ENCODE measurements at places on chromosomes 7 and 10. TPM values are rescaled to one million over a fixed set of nuclear protein-coding genes. Genes with fewer than 3 reads are reported as not detected.

- no peak for DNase-seq
These were observed 27.2 kb downstream of the EBF3 start for GRCh38 chr10:129936923-129937300.

UTF1 gene
- total RNA-seq = not detected

- DNase-seq = no peak
These were observed 74.0 kb upstream of the SEC61G start for GRCh38 chr7:54833001-54833467.

GRCh38 chr10:108848046-108848445 is 1075.3 kb downstream of the XPNPEP1 start:
- DNase-seq = no peak

DNA sequence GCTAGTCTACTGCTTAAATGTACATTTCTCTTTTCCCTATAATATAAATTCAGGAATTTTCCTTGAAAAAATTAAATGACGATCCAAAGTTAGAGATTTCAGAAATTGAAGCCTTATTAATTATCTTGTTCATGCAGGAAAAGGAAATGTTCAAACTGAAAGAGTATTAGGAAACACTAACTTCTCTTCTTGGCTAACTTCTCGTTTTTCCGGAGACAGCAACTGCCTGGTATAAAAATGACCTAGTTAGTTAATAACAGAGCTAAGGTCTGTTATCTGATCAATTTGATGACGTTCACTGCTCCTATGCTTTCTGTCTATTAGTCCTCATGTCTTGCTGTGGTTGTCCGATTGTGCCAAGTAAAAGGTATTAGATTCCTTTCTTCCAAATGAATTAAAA is 212.5 kb downstream of the DGKB start:
- no peak for DNase-seq

DNA sequence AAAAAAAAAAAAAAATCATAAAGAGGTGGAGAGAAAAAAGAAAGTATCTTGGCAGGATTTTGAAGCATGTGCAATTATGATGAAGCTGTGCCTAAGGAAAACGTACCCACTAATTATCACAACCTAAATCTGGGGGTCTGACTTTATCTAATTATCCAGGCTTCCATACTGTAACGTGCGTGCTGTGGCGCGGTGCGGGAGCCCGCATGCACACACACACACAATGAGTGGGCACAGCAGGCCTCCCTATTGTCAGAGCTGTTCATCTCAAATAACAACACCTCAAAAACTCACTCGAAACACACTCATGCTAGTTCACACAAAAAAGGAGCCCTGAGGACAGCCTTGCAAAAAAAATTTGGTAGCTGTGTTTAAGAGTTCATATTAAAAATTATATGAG is 31.9 kb downstream of the BEND7 start:
- DNase-seq = no peak

LIPJ gene
- total RNA-seq = not detected

GRCh38 chr10:98224509-98224908 is 43.5 kb downstream of the LOXL4 start:
- no peak for DNase-seq

DNA sequence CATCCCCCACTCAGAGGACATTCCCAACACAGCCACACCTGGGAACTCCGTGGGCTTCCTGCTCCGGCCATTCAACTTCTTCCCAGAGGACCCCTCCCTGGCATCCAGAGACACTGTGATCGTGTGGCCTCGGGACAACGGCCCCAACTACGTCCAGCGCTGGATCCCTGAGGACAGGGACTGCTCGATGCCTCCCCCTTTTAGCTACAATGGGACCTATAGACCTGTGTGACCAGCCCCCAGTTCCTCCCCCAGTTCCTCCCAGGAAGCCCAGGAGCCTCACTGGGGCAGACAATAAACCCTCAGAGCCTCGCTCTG is 8.6 kb downstream of the AOC1 start:
- DNase-seq = no peak

- peak; percentile 14 for DNase-seq
These were observed 25.8 kb upstream of the PIP4K2A start for GRCh38 chr10:22740180-22740579.

DNA sequence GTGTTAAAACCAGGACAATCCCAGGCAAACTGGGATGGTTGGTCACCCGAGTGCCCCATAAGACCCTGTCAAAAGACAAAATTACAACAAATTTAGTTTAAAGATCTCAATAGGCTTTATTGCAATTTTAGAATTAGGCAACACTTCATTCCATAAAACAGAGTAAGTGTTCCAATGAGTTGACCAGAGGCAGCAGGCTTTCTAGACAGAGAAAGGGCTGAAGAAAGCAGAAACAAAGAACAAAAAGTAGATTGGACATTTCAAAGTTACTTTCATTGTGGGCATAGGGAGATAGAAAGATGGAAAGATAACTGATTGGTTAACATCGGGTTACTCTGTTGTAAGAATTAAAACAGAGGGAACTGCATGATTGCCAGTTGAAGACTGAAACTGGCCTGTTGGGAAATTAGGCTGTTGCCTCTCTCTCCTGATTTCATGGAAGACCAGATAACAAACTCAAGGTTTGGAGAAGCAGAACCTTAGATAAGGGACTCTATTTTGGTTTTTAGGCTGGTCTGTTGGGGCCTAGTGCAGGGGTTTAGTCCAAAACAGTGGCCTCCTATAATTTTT is 36.3 kb downstream of the ENTPD1 start:
- DNase-seq = no peak

RHOBTB1 gene
- total RNA-seq = 59.5 TPM

- DNase-seq = no peak
These were observed 10.3 kb upstream of the ANKRD7 start for GRCh38 chr7:118214051-118214832.

ZNF680 gene
- total RNA-seq = 12.4 TPM

DNA sequence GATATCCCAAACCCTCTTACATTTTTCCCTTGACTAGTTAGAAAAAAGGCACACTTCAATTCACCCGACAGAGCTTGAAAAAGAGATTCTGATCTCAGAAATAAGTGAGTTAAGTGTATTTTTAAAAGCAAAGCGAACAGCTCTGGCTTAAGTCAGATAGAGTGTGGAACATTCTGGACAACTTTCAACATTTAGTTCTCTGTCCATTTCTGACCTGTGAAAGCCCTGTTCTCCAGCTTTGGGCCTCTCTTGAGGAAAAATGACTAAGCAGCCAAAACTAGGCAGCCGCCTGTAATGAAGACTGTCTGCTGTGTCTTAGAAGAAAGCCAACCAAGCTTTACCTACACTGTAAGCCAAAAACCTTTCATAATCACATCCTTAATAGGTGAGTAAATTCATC is 50.5 kb downstream of the CDK6 start:
- no peak for DNase-seq

DNA sequence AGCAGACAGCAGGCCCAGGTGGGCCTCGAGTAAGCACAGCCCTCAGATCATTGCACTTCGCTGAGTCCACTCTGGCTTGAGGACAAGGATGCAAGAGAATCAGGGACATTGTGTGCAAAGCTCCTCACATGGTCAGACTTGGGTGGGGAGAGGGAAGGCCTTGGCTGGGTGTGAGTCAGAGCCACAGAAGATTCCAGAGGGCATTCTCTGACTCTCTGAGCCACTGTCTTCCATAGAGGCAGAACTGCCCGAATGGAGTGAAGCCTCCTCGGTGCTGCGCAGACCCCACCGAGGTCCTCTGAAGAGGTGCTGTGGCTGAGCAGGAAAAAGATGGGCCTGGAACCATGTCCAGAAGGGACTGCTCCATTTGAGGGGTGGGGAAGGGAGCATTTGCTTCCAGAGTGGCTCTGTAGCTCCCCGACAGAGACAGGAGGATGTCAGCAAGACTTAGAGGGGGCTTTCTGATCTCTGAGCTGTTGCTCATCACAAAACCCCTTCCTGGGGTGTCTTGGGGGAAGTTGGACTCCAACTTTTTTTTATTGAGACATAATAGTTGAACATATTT is 120.8 kb downstream of the PTPN20 start:
- DNase-seq = no peak

SMKR1 gene
- not detected for total RNA-seq

DNA sequence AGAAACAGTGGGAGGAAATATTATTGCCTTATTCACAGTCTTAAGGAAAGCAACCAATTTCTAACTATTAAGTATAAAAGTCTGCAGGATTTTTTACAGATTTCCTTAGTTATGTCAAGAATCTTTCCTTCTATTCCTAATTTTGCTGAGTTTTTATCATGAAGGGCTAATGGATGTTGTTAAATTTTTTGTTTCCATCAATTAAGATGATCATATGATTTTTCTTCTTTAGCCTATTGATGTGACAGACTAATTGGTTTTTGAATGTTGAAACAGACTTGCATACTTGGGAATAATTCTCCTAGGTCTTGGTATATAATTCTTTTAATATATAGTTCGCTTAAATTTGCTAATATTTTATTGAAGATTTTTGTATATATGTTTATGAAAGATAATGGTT is 569.1 kb upstream of the KCND2 start:
- DNase-seq = no peak

- no peak for DNase-seq
These were observed 243.0 kb downstream of the BICC1 start for GRCh38 chr10:58755677-58756076.

GRCh38 chr10:88106366-88106765 is 242.9 kb downstream of the PTEN start:
- no peak for DNase-seq

- no peak for DNase-seq
These were observed 121.6 kb downstream of the CREB5 start for GRCh38 chr7:28533731-28534531.

ZNF273 gene
- total RNA-seq = 6.8 TPM

DNA sequence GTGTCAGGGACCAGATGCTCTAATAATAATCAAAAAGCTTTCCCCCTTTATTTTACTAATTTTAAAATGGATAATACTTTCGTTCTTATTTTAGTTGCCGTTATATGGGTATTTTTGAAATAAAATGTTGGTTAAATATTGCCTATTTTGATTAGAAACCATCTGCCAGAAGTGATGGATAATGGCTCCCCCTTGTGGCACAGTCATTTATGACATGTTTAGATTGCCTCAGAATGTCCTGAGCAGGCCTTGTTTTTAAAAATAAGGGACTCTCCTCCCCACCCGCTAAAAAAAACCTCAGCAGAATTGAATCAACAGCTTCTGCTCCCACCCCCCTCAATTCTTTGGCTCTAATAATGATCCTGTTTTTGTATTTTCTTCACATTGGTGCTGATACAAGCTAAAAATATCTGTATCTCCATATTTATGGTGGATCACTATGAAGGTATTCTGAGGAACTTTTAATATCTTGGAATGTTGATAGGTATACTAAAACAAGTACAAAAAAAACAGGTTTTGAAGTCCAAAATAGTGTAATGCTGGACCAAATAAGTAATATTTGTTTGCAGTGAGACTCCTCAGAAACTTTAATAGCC is 38.8 kb downstream of the TMEM60 start:
- peak; percentile 57 for DNase-seq

TCERG1L gene
- not detected for total RNA-seq

- DNase-seq = no peak
These were observed 222.3 kb upstream of the MKLN1 start for GRCh38 chr7:131105294-131105798.

GRCh38 chr10:70328967-70329366 is 45.2 kb upstream of the NPFFR1 start:
- DNase-seq = no peak

- no peak for DNase-seq
These were observed 111.6 kb upstream of the PTPRZ1 start for GRCh38 chr7:121761399-121761798.

DNA sequence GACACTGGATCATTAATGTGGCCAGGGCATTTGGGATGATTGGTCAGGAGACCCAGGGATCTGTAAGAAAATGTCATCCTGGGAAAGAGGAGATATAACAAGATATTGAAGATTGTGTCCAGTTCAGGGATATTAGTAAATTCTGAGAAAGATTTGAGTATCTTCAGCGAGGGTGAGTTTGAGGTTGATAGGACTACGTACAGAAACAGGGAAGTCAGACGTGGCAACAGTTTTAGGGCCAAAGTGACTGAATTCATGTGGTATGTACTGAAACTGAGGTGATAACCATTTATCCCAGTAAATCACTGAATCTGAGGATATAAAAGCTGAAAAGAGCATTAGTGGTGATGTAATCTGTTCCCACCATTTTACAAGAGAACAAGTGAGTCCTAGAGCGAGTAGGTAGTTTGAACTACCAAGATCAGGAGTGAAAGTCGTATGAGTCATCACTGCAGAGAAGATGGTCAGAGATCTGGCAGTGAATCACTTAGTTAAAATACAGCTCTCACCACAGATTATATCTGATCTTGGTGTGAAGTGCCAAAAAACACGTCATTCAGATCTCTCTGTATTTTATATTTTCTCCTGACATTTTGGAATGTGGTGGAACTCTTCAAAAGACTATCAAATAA is 220.5 kb downstream of the CDK14 start:
- peak; percentile 2 for DNase-seq

C10orf105 gene
- total RNA-seq = not detected

AMZ1 gene
- not detected for total RNA-seq

MMD2 gene
- not detected for total RNA-seq

BTBD16 gene
- 5.0 TPM for total RNA-seq

DNA sequence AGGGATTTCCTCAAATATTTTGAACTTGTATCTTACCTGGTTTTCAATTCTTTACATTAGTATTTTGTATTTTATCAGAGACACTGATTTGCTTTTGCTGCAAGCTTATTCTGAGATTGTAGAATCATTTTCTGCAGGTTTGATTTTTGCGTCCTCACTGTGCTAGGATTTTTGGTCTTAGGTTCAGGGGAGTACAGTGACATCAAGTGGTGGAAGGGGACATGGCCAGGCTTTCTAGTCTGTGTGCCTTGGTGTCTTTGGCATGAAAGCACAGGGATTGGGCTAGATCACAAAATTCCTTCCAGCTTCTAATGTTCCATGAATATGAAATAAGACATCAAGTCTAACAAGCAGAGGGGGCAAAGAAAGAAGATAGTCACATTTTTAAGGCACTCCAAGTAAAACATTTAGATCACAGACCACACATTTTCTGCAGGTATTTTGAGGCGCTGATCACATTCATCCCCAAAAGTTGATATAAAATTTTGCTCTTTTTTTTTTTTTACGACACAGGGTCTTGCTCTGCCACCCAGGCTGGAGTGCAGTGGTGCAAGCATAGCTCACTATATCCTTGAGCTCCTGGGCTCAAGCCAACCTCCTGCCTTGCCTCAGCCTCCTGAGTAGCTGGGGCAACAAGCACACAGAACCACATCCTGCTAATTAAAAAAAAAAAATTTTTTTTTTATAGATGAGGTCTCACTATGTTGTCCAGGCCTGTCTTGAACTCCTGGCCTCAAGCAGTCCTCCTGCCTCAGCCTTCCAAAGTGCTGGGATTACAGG is 124.4 kb downstream of the PON1 start:
- peak; percentile 49 for DNase-seq

GRCh38 chr10:78804411-78805032 is 264.2 kb upstream of the ZMIZ1 start:
- no peak for DNase-seq

CYP3A5 gene
- 1.7 TPM for total RNA-seq

DNA sequence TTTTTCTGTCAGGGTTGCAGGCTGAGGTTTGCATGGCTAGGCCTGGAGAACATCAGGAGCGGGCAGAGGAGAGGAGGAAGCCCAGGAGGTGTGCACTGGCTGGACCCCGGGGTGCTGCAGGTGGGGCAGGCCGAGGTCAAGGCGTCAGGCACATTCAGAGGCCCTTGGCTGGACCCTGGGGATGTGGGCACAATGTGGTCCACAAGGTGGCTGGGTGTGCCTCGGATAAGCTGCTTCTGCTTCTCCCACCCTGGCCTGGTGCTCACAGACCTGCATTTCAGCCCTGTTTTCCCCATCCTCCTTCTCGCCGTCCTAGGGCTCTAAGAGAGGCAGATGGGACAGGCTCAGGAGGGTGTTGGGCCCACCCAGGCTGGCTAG is 108.2 kb downstream of the ADCY1 start:
- DNase-seq = no peak

- no peak for DNase-seq
These were observed 344.2 kb upstream of the ADARB2 start for GRCh38 chr10:2081501-2081900.

Data from HepG2 (cell line).